ENCODE measurements at places on chromosomes 16 and 17.

DNA sequence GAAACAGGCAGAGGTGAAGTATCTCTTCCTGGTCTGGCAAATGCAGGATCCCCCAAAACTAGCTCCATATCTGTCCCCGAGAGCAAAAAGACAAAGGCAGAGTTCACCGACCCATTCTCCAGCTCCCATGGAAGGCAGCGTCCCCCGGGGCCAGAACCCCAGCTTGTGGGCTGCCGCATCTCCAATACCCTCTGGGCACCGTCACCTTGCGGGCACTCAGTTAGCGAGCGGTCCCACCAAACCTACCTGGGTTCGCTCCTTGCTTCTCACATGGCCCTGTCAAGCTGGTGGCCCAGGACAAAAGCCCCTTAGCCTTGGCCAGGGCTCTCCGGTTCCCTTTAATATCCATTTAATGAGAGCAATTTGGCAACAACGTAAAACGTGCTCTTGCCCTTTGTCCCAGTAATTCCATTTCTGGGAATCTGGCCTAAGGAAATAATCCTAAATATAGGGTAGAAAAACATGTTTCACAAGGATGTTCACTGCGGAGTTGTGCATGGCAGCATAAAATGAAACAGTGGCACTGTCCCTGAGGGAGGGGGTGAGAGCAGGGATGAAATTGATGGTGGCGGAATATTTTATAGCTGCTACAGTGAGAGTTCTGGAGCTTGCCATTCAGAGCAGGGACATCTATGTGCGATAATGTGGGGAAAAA, 157.1 kb downstream of the CMIP start:
- DNase-seq = no peak

DNA sequence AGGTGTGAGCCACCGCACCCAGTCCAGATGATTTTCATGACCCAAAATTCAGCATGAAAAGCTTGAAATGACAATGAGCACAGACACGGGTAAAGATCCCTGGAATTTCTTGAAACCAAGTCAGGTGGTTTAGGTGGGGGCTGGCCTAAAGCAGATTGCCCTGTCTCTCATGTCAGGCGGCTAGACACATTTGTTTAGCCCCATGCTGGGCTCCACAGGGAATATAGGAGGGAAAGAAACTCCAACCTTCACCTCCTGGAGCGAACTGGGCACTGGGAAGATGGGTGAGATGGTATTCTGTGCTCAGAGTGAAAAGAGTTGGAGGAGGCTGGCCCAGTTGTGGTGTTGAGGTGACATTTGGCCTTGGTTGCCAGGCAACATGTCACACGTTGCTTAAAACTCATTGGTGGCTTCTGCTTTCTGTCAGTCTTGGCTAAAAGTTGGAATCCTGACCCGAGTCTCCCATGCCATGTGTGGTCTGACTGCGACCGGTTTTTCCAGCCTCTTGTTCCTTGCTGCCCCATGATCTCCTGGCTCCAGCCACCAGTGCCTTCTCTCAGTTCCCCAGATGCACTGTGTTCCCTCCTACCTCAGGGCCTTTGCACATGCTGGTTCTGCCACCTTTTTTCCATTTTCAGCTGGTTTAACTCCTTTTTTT, 113.7 kb downstream of the ABCC6 start:
- DNase-seq = no peak

DNA sequence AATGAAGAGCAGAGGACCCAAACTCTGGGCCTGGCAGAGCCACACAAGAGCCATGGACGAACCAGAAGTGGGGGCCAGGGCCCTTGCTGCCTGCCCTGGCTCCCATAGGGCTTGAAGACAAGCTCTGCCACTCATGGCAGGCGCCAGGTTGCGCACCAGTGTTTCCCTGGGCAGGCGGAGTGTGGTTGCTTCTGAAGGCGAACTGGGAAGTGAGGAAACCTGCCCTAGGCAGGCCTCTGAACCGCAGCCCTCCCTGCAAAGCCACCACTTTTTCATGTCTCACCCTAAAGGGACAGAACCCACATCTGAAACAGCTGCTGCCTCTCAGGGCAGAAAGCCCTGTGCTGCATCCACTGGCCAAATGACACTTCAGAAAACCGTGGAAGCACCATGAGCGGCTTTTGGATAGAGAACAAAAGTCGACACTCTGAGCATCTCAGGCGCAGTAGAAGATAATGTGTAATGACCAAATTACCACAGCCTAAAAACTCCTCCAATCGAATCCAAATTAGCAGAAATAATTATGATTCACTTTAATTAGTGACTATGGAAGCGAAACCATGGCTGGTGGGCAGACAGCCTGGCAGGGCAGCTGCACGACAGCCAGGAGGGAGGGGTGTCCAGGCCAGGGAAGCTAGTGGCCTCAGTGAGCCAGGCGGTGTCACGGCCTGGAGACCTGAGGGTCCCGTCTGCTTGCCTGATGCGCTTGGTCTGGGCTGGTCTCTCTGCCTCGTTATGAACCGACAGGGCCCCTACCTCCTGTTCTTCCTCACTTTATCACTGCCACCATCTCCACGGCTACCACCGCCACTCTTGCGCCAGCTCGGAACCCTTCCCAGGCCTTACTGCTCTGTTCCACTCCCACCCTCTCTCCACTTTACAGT, 59.1 kb downstream of the PRMT7 start:
- DNase-seq = peak; percentile 21

DNA sequence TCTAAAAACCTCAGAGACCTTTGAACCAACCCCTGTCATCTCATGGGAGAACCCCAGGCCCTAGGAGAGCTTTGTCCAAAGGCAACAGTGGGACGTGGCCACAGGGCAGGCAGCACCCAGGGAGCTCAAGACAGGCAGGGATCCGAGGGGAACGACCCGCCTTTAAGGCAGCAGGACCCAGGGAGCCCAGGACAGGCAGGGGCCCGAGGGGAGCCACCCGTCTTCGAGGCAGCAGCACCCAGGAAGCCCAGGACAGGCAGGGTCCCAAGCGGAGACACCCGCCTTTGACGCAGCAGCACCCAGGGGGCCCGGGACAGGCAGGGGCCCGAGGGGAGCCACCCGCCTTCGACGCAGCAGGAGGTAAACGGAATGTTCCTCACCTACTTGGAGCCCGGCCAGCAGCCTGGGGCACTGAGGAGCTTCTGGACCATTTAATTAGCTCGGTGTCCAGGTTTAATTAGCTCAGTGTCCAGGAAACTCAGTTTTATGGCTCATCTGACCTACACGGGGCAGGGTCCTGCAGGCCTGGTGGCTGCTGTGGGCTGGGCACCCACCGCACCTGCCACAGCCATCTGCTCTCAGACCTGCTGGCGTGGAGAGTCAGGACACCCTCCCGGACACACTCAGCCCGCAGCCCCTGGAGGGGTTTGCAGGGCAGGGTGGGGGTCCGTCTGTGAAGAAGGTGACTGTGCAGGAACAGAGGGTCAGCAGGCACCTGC, 24.4 kb downstream of the PIEZO1 start:
- DNase-seq = no peak

DNA sequence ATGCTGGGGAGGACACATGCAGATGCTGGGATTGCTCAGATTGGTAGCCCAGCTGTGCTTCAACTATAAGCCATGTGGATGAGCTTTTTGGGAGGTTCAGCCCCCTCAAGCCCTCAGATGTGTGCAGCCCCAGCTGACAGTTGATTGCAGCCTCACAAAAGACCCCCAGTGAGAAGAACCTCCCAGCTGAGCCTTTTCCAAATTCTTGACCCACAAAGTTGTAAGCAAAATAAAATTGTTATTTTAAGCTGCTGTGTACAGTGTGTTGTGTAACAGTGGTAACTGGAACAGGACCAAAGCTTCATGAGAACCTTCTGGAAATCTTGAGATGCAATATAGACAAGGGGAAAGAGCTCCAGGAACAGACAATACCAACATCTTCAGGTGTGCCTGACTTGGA, 156.8 kb upstream of the IRX3 start:
- DNase-seq = no peak

GRCh38 chr16:23615805-23616204, 19.7 kb upstream of the NDUFAB1 start:
- DNase-seq = no peak

DNA sequence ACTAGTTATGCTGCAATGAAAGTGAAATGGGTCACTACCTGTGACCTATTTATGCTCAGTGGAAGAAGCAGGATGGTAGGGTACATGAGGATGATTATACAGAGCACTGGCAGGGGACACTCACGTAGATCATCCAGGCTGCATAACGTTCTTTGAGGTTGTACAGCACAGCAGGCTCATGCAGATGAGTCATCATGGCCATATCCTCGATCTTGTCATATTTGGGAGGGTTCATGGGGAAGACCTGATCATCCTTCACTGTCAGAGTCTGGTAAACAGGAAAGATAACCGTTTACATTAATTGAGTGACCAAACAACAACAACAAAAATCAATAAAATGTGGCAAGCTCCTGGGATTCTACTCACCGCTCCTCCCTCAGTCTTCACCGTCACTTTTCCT, 2.1 kb downstream of the MYH2 start:
- no peak for DNase-seq

- DNase-seq = no peak
Measured at GRCh38 chr16:88909431-88910210, 43.2 kb upstream of the PABPN1L start.

DNA sequence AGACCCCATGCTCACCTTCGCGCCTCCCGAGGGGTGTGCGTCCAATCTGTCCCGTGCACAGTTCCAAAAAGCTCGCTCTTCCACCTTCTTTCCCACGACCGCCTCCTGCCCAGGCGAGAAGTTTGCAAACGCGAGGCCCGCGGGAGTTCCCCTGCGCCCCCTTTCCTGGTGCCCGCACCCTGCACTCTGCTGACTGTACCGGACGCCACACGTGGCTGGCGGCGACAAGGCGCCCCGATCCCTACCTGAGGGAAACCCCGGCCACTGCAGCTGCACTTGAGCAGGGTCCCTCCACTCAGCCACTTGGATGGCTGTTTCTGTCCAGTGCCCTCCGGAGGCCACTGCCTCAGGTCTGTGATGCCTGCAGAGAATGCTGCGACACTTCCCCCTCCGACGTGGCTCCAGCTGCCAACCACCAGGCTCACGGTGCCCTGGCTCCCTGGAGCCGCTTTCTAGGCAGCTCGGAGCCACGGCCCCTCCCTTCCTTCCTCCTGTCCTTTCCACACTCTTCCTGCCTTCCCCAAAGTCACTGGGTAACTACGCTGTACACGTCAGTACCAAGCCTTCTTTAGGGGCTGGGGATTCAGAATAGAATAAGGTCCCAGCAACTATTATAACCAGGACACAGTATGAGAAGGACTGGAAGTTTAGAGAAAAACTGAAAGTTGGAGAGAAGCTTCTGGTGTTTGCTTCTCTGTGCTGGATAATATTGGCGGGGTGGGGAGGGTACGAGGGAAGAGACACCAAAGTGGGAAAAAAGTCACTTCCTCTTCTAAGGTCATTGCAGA, at the start of gene MLKL:
TSS of gene MLKL (minus strand) at position 425 of the 788 bp plus-strand sequence. CDS start 5,105 bp downstream, outside the sequence.
- DNase-seq = peak; percentile 56

- DNase-seq = no peak
Measured at GRCh38 chr17:18946536-18946935, 5.4 kb upstream of the SLC5A10 start.

DNA sequence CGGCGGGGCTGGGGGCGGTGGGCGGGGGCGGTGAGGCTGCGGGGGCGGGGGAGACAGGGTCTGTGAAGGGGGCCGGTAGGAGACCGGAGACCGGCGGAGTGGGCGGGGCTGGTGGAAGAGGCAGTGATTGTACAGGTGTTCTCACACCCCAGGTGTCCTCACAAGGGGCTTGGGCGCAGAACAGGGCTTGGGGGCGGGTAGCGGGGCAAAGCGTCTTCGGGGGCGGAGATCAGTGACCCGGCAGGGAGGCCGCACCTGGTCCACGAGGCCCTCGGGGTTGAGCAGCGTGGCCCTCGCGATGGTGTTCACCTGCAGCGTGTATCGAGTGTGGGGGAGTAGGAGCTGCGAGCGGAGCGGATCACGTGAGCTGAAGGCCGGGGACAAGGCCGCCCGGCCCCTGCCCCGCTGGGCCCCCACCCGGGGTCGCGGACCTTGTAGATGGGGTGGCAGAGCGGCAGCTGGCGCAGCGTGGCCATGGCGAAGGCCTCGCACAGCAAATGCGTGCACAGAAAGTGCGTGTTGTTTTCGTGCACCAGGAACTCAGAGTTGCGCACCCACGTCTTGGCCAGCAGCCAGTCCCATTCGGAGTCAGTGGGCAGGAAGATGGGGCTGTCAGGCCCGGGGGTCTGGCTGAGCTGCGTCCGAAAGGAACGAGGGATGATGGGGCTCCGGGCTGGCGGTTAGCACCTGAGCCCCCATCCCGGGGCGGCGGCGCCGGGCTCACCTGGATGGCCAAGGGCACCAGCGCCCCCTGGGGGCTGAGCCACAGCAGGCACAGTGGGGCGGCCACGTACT, 8.5 kb downstream of the ALOXE3 start:
- peak; percentile 77 for DNase-seq

DNA sequence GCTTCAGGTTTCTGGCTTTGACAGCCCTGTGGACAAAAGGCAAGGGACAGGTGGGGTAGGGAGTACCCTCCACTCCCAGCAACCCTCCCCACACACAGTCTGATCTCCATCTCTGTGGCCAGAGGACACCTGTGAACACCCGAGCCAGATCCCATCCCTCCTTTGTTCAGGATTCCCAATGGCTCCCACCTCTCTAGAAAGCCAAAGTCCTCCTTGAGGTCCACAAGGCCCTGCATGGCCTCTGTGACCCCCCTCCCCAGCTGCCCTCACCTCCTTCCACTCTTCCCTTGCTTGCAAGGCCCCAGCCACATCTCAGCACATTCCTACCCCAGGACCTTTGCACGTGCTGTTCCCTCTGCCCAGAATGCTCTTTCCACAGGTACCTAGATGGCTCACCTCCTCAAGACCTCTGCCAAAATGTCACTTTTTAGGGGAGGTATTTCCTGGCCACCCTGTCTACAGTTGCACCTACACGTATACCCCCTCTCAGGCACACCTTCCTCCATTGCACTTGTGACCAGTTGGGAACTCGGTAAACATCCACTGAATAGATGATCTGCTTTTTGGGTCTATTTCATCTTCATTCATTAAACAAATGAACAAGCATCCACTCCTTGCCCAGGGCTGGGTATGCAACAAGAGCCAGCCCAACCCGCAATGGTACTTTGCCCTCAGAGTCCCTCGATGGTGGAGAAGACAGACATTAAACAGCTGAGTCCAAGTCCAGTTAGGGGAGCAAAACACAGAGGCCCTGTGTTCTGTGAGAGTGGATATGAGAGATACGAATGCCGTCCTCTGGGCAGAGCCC, 107.0 kb downstream of the CRLF3 start:
- no peak for DNase-seq

GRCh38 chr17:48258331-48258730, 150.8 kb downstream of the SNX11 start:
- DNase-seq = no peak

DNA sequence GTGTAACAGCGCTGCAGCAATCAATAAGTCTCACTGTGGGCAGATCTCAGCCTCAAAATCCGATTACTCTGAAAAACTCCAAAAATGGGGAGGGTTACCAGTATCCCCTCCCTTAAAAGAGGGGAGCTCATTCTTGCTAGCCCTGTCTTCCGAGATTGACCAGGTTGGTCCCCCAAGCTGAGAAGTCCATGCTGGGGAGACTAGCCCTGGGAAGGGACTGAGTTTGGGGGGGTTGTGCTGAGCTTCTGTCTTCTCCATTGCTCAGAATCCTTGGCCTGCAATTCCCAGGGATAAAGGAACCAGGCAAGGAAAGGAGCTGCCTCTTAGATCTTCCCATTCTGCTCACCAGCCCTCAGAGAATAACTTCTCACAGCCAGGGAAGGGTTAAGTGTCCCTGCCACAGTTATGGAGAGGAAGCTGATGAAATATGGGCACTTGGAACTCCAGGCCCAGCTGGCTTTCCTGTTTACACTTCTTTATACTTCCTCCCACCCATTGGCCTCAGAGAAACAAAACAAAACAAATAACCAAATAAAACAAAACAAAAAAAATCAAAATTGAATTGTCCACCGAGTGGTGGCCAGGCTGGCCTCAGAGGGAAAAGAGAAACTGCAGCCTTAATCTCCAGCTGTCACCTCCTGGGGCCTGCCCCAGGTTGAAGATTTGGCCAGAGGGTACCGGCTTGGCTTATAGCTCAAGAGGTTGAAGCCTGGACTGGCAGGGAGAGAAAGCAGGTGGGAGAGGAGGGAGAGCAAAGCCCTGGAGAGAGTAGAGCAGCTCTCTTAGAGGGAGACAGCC, 2.6 kb downstream of the HOXB3 start:
- no peak for DNase-seq
